ENCODE measurements at places on chromosomes 4 and X.
A peak's percentile ranks its signal among the peaks of the same experiment; 100 is the strongest.

- no peak for DNase-seq
Measured at GRCh38 chrX:1153940-1154339, 58.5 kb downstream of the CRLF2 start.

DNA sequence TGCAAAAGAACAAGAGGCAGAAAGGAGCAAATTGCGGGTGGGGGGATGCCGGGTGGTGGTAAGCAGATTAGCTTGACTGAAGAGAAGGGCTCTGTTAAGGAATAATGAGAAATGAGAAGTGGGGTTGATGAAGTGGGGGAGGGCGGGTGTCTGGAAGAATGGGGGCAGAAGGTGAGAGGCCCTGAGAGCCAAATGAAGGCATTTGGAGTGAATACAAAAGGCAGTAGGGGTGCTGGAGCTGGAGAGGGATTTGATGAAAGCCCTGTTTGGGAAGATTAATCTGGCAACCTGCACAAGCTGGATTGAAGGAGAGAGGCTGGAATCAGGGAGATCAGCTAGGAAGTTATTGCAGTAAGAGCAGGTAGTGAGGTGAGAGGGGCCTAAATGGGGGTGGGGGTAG, 82.1 kb downstream of the GUCY2F start:
- DNase-seq = no peak

GRCh38 chr4:76758290-76758882, 139.6 kb downstream of the SOWAHB start:
- no peak for DNase-seq

- no peak for DNase-seq
Measured at GRCh38 chrX:16696956-16697355, 15.5 kb downstream of the CTPS2 start.

GRCh38 chrX:41257801-41258200, 76.2 kb upstream of the DDX3X start:
- no peak for DNase-seq

GRCh38 chr4:136800248-136800647, 732.0 kb downstream of the PCDH18 start:
- DNase-seq = peak; percentile 85

- DNase-seq = no peak
Measured at GRCh38 chrX:148223361-148223760, 242.2 kb downstream of the FMR1NB start.

DNA sequence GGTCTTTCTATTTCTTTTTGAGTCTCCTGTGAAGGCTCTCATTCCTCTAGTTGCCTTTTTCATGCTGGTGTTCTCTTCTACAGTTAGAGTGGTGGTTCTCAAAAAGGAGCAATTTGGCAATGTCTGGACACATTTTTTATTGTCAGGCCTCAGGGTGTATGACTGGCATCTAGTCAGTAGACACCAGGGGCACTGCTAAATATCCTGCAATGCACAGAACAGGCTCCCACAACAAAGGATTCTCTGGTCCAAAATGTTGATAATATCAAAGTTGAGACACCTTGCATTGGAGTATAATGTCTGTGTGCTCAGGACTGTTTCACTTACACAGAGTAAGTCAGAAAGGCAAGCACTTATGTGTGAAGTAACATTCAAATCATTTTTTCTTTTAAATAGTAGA, 1360.7 kb downstream of the ADGRL3 start:
- DNase-seq = no peak

GRCh38 chr4:182409271-182409670, 166.1 kb downstream of the TENM3 start:
- no peak for DNase-seq

DNA sequence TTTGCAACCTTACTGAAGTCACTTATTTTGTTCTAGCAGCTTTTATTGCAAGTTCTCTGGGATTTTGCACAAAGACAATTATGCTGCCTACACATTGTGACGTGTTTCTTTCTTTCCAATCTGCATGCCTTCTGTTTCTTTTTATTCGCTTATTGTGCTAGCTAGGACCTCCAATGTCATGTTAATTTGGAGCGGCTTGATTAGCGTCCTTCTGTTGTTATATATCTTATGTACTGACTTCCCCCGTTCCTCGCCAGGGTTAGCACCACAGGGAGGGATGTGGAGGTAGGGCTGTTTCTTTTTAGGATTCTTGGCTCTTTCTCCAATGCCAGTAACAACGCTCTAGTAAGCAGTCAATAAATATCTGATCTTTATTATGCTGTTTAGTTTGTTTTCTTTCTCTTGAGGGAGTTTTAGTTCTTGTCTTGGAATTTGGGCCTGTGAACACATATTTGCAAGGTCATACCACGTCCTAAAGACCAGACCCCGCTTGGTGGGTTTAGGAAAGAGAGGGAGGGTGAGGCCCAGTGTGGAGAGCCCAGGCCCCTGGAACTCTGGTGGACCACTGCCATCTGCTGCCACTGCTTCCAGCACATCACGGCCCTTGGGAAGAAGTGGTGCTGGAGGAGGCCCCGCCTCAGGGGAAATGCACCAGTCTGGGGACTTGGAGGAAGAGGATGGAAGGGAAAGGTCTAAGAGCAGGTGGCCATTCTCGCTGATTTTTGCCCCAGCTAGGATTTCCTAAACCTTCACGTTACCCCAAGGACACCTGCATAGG, 129.1 kb downstream of the TRIML1 start:
- DNase-seq = no peak

DNA sequence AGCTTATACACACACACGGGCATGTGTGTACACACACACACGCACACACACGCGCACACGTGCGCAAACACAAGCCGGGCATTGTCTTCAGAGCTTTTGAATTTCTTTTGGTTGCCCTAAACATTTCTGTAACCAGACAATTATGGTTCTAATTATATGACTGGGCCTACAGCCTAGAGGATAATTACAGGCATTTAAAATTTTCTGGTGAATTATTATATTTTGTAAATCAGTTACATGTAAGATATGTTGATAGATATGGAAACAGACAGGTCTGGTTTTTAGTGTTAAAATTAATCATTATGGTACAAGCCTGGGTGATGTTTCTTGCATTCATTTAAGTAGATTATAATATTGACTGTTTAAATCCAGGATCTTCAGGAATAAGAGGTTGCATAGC, 1120.5 kb downstream of the ADGRL3 start:
- no peak for DNase-seq

DNA sequence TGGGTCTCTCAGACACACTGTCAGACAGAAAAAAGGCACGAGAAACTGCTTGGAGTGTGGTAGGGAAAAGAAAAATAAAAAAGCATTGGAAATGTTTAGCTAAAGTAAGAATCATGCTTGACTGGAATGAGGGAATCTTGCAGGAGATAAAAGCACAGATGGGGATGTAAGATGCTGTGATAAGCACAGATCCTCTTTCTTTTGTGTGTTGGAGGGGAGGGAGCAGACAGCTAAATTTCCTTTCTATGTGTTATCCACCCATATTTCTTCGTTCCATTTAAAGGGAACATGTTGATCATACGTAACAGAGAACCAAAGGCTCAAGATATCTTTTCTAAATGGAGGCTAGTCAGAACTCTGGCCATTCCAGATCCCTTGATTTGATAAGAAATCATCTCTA, 614.0 kb upstream of the LCORL start:
- no peak for DNase-seq

DNA sequence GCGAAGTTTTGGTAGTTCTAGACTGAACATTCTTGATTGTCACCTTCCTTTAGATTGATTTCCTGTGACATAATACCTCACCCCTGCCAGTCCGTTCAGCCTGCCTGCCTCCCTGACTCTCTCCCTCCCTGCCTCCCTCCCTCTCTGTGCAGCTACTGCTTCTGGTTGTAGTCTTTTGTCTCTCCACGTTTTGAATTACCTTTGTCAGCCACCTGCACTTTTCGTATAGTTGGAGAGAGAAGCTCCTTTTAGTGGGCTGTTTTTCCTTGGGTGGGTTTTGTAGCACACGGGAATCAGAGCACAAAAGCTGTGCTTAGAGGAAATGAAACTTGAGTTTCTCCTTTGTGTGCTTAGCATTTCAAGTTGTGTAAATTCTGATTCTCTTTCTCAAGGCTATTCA, 32.6 kb upstream of the MSMO1 start:
- DNase-seq = no peak

DNA sequence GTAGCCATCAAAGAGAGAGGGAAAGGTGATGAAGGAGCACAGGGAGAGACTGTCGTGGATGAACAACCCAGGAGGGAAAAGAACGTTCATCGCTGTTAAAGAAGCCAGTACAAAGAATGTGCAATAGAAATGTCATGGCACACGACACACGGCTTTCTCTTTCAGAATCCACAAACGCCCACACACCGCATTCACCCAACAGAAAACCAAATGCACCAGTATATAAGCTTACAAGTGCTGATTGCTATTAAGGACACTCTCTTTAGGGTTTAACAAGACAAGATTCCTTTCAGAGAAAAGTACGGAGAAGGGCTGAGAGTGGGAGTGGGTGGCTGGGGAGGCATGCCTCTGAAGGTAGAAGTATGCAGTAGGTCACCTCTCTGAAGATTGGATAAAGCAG, 80.2 kb downstream of the C4orf51 start:
- no peak for DNase-seq

DNA sequence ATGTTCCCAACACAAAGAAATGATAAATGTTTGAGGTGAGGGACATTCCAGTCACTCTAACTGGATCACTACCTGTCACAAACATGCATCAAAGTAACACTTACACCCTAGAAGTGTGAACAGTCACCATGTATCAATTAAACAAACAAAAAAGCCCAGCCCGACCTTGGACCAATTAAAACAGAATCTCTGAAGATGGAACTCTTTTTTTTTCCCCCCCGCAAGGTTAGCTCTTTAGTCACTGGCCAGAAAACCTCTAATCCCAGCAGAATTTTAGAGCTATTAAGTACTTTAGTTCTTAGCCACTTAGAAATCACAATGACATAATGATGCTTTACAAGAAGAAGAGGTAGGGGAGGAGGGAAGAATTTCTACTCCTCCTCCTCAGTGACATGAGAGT, 154.5 kb downstream of the PALLD start:
- DNase-seq = no peak

GRCh38 chrX:120823556-120823955, 52.1 kb downstream of the CT47B1 start:
- DNase-seq = peak; percentile 1

DNA sequence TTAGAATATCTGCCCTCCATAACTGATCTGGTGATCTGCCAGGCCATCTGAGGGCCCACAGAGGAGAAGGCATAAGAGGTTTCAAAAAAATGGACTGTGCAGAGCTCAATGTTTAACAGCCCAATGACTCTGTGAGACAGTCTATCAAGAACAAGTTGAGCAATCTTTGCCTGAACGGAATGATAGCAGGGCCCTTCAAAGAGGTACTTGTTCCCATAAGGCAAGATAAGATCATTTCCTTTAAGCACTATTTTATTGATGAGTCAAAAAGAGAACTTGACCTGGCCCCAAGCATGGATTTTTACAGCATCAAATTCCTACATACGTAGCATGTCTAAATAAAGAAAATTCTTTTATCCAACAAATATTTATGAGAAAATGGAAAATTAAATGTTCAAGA, 182.8 kb downstream of the IDS start:
- DNase-seq = no peak

DNA sequence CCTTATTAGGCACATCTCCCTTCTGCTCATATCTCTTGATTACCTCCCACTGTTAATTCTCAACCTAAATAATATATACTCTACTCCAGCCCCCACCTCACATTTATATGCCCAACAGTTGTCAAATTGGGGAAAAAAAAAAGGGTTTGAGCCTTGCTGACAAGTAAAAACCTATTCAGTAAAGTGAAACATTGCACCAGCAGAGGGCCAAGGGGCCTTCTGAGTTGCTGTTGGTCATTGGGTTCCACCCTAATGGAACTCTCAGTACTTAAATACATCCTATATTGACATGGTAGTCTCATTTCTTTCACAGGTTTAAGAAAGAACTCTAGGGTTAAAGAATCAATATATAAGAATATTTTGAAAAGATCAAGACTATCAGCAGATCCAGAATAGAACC, 362.2 kb downstream of the SMARCA1 start:
- DNase-seq = no peak

GRCh38 chrX:147735364-147735763, 176.4 kb upstream of the FMR1 start:
- DNase-seq = no peak

DNA sequence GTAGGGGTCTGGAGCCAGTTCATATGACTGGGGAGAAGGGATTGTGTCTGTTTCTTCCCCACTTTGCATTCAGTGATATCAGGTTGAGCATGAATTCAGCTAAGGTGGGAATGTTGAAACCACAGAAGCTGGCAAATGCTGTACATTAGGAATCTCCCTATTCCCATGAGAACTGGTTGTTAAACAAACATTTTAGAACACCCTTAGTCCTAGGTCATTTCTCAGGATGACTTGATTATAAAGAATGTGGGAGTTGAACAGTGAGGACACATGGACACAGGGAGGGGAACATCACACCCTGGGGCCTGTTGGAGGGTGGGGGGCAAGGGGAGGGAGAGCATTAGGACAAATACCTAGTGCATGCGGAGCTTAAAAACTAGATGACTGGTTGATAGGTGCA, 62.6 kb upstream of the LIMCH1 start:
- no peak for DNase-seq

- DNase-seq = no peak
Measured at GRCh38 chr4:97770222-97770621, 373.1 kb downstream of the STPG2 start.

GRCh38 chr4:5980436-5981155, 37.6 kb downstream of the C4orf50 start:
- no peak for DNase-seq

DNA sequence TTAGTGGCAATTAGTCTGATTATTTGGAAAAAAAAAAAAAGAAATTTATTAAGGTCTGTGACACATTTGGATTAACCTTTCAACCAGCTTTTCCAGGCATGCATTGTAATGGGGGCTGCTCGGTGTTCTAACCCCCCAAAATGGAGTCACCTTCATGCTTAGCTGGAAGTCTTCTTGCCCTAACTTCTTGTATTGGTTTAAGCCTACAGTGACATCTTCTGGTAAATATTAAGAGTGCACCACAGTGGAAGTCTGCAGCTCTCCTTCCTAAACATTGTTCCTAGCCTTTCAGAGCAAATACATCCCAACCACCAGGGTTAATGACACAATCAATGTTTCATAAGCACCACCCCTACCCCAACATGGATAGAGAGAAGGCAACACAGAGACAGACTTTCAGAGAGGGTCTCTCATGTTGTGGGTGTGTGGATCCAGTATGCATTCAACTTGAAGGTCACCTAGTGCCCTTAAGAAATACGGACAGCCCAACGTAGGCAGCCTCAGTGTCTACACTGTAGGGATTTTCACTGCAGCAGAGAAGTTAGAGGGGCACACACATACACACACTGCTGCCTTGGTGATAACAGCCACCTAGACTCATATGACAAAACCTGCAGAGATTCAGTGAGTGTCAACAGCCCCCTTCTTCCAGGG, 142.9 kb upstream of the MBNL3 start:
- no peak for DNase-seq

DNA sequence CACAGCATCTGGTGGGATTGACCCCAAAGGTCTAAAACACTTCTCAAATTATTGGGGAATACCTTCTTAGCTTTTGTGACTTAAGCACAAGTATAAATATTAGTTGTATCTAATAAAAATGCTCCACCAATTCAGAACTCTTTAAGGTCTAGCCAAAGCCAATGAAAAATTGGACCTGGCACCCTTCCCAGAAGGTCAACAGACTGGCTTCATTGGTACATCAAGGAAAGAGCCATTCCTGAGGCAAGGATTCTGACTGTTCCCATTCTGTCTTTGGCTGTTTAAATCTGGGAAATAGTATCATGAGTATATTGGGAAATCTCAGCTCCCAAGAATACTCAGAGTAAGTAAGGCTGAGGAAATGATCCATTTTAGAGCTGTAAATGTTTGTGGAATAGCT, 153.0 kb upstream of the TRPC5 start:
- no peak for DNase-seq

GRCh38 chr4:42945874-42946273, 53.4 kb downstream of the GRXCR1 start:
- DNase-seq = no peak
